ENCODE measurements at places on chromosomes 2 and 18.
A peak's percentile ranks its signal among the peaks of the same experiment; 100 is the strongest.

GRCh38 chr2:226023383-226023782, 623.9 kb downstream of the NYAP2 start:
- DNase-seq = no peak

GRCh38 chr2:951224-952006, 766 bp downstream of the SNTG2 start:
- peak; percentile 24 for DNase-seq

- DNase-seq = no peak
Observed at GRCh38 chr2:203469546-203469945, 65.6 kb downstream of the RAPH1 start.

GRCh38 chr18:8188184-8188583, 421.1 kb upstream of the RAB12 start:
- no peak for DNase-seq

- no peak for DNase-seq
Observed at GRCh38 chr2:43074052-43074451, 152.4 kb downstream of the ZFP36L2 start.

DNA sequence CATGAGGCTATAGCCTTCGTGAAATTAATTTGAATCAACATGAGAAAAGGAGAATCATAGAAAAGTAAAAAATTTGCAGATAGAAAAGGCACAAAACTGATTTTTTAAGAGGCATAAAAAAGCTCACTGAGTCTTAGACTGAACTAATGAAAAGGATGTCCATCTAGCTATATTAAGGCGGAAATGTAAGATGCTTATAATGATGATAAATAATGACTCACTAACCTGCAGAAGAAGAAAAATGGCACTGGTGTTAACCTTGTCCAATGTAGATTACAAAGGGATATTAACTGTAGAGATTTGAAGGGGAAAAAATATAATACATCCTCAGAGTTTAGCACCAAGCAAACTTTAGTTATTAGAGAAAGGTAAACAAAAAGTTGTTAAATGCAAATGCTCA, 1098.0 kb upstream of the DDX18 start:
- no peak for DNase-seq

GRCh38 chr2:120013597-120014223, 833 bp downstream of the EPB41L5 start:
- no peak for DNase-seq

- DNase-seq = no peak
Observed at GRCh38 chr2:231223458-231223976, 25.1 kb downstream of the ARMC9 start.

- DNase-seq = no peak
Observed at GRCh38 chr18:56377231-56377630, 261.2 kb downstream of the TXNL1 start.

- no peak for DNase-seq
Observed at GRCh38 chr2:26243470-26244308, 743 bp downstream of the HADHA start.

GRCh38 chr2:111106706-111107105, 14.0 kb upstream of the BCL2L11 start:
- DNase-seq = no peak

- no peak for DNase-seq
Observed at GRCh38 chr18:75365254-75365629, 62.3 kb downstream of the SMIM21 start.

GRCh38 chr18:60339018-60339417, 33.6 kb downstream of the MC4R start:
- no peak for DNase-seq

DNA sequence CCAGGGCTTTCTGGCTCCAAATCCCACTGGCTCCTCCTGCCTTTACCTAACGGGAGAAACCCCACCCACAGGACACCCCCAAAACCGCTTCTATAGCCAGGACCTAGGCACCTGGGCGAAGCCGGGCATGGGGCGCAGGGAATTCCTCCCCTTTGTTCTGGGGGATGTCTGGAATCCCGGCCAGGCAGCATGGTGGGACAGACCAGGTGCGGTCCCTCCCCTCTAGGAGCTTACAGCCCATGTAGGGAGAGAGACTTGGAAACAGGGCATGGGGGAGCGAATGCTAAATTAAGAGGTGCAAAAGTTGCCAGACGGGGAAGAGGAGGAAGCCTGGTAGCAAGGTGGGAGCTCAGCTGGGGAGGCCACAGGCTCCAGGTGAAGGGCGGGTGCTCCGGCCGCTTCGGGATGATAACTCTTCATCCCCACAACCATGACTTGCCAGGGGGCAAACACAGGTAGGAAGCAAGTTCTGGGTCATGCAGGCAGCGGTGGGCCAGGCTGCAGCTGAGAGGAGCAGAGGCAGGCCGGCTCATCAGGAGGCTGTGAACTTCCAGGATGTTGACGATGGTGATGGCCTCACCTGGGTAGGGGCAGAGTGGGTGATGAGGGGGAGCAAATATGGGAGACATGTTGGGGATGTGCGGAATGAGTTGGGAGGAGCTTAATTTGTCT, 1.3 kb downstream of the TMEM37 start:
- DNase-seq = no peak

DNA sequence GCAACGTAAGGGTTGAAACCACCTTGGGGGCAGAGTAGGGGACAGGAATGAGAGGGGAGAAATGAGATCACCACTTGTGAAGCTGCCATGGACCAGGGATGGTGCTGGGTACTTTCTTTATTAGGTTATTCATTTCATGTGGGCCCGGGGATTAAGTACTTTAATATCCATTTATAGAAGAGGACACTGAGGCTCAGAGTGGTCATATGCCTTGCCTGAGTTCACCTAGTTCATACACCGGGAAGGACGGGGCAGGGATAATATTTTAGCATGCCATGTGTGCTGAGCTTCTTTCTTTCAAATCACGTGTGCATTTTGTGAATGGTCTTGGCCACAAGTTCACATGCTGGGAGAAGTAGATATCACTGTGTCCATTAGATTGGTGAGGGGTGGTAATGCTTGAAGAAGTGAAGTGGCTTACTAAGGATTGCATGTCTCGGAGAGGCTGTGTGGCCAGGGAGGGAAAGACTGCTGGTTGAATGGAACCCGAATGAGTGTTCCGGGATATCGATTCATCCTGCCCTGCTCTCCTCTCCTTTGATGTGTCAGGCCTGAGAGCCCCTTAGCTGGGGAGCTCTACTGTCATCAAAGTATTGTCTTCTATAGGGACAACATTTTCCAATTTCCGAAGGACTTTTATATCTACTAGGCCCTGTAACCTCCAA, 187.1 kb downstream of the MYCN start:
- no peak for DNase-seq

DNA sequence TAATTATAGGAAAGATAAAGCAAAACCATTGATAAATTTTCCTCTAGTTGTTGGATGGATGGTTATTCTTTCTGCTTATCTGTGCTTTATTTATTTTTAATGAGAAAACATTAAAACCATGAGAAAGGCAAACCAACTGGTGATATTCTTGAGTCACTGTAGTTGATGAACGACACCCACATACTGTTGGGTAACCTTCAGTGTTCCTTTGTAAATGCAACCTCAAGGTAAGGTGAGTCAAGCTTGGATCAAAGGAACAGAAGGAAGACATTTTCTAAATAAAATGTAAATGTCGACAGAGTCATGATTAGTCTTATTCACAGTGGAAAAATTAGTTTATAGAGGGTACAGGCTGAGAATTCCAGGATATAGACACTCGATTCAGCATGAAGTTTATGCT, 12.7 kb downstream of the ABCB11 start:
- no peak for DNase-seq

DNA sequence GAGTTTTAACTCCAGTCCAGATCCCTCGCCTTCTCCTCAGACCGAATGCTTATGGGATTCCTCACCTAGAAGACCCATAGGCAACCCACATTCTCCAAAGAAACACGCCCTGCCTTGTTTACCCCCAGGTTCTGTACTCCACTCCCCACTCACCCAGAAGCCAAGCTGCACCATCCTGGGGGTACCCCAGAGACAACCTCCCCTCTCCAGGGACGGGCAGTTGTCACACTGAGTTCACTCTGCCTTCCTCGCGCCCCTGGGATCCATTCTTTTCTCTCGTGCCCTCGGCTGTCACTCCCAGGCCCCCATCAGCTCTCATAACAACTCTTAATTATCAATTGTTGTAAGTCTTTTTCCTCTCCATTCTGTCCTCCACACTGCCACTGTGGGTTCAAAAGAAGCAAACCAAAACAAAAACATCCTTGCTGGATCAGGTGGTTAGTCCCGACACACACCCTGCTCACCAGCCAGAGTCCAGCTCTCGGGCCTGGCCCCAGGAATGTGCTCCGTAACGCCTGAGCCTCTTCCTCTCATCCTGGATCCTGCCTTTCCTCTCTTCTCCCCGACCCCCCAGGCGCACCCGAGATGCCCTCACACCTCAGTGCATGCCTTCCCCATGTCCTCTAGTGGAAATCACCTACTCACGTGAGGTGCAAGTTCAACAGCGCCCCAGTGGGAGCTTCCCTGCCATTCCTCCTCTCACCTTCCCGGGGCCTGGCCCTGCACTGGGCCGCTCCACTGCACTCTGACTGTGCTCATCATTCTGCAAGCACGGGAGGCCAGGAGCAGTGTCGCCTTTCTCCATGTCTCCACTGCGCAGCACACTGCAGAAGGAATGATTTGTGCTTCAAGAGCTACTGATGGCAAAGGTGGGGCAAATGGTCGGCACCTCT, 20.7 kb downstream of the COX7A2L start:
- no peak for DNase-seq

- DNase-seq = no peak
Observed at GRCh38 chr2:177721818-177722567, 329.4 kb downstream of the AGPS start.

DNA sequence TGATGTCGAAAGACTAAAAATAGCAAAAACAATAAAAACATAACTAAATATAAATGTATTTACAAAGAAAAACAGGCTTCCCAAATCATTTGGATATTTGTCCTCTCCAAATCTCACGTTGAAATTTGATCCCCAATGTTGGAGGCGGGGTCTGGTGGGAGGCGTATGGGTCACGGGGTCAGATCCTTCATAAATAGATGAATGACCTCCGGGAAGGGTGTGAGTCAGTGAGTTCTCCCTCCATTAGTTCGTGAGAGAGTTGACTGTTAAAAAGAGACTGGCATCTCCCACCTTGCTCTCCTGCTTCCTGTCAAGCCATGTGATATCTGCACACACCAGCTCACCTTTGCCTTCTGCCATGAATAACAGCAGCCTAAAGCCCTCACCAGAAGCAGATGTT, 703.0 kb downstream of the TMEM182 start:
- DNase-seq = no peak

DNA sequence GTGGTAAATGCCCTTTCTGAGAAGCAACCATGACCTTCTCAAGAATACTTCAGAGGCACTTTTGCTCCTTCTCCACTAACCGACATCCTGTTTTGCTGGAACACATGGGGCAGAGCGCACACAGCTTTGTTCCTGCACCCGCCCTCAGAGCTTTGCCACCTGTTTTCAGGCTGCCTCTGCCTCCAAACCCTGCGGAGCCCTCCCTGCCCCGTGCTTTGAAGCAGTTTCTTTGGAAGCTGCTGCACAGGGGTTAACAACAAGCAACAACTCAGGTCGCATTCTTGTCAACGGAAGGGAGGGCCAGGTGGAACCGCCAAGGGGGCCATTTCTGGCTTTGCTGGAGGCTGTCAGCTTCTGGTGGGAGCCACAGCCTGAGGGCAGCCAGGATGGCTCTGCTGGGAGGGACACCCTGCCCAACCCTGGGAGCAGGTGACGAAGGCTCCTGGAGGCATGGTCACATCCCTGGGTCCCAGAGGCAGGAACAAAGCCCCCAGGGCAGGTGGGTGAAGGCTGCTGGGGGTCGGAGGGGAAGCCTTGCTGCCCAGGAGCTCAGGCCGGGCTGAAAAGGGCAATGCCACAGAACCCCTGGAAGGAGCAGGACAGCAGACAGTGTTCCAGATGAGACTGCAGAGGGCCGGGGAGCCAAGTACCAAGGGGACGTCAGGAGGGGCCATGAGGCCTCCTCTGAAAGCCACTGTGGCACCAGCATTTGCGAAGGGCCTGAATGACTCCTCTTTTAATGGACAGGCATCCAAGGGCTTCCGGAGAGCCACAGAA, 46.8 kb downstream of the MRPS5 start:
- no peak for DNase-seq

DNA sequence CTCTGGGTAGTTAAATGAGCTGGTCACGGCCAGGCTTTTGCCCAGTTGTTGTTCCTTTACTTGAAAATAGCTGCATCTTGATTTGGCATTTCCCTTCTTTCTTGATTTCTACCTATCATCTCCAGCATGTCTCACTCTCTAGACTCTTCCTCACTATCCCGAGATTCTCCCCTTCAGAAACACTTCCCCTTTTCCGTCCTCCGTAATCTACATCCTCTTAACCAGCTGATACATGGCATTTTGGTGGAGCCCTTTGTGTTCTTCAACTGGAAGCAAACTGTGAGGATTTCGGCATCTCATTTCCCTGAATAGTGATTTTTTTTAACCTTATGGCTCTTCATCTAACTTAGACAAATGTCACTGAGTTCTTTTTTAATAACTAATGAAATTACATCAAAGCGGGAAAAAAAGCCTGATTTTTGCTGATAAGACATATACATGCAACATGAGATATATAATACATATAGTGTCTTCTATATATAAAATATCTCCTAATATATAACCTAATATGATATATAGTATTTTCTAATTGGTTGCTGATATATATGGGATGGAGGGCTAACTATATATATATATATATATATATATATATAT, 220.2 kb upstream of the RASGRP3 start:
- DNase-seq = no peak

DNA sequence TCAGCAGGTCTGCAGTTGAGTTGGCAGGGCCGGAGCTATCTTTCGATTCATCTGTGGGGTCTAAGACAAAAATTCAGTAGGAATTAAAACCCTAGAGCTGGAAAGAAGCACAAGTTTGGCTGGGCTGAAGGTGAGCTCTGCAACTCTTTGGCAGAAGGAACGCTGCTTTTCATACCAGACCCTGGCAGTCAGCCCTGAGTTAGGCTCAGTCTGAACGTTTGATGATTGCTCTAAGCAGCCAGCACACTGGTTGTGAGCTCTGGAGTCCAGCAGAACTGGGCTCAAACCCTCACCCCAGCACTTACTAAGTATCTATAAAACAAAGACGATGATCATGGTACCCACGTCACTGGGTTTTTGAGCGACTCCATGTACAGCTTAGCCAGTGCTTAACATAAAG, 192.5 kb downstream of the TNS1 start:
- DNase-seq = no peak

DNA sequence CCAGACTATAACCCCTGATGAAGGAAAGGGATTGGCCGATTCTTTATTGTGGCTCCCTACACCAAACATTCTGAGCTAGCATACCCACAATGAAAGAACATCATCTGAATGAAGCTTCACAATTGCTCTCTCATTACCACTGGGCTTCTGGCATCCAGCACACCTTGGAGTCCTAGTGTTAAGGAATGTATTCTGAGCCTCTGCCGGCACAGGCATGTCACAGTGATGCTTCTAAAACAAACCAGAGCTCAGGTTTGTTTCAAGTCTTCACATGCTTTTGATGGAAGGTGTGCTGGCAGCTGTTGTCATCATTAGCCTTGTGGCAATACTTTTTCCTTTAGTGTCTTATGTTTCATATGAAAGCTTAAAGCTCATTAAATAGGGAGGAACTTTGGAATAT, 76.3 kb upstream of the RBBP8 start:
- DNase-seq = no peak
